ENCODE measurements at places on chromosomes 1 and 21.
A peak's percentile ranks its signal among the peaks of the same experiment; 100 is the strongest.

GRCh38 chr21:38973552-38973951 is 167.8 kb downstream of the ETS2 start:
- no peak for DNase-seq

- DNase-seq, result no peak
These were observed 12.3 kb downstream of the NCF2 start for GRCh38 chr1:183577897-183578465.

- no peak for DNase-seq
These were observed 46.8 kb upstream of the SOX13 start for GRCh38 chr1:204025917-204026707.

GRCh38 chr1:16926491-16927073 is 4.9 kb downstream of the CROCC start:
- DNase-seq, result no peak

DNA sequence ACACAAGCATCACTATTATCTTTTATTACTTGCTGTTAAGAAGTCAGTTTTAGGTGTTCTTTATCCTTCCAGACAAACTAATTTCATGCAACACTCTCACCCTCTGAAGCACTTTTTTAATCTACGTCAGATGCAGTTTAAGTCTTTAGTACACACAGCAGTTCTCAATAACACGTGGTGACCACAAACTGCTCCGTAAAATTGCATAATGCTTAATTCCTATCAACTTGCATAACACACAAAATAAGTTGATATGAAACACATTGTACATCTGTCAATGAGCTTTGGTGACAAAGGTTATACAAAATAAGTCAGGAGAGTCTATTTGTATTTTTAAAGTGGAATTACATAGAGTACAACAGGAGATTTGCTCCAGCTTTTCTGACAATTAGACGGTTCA is 140.9 kb upstream of the ETS2 start:
- DNase-seq, result no peak

GRCh38 chr21:42580793-42581321 is 67.2 kb downstream of the SLC37A1 start:
- no peak for DNase-seq

DNA sequence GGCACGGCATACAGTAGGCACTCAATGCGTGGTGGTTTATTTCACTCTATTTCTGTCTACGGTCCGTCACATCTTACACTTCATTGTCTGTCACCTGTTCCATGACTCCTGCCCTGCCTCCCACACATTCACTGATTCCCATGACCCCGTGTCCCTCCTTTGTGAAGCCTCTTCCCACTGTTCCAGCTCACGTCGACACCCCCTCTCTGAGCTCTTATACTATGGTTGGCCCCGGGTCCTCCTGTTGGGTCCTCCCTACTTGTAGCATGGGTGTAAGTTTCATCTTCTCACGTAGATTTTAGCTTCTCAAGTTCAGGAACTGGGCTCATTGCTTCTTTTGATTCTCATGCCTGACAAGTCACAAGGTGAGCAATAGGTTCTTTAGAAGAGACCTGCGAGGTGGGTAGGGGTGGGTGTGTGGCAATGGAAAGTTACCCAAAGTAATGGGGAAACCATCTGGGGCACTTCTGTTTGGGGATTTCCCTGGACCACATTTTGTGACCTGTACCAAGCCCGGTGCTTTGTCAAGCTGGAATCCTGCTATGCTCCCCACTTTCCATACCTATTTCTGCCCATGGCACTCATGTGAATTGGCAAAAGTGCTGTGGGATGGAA is 22.1 kb upstream of the IL10 start:
- no peak for DNase-seq

DNA sequence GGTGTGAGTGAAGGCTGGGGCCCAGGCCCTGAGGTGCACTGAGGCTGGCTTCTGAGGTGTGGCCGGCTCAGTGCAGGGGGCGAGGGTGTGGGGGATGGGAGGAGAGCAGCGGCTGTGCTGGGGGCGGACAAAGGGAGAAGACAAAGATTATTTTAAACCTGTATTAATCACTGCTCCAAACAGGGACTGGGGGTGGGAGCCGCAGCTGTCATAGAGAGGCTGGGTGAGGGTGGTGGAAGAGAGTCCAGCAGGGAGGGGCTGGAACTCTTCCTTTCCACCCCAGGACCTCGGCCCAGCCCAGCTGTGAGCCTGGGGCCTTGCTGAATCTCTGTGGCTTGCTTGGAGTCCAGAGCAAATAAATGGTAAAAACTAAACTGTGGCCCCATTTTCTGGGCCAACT is 106.9 kb downstream of the KCND3 start:
- no peak for DNase-seq

GRCh38 chr1:19462781-19463503 is 22.4 kb downstream of the CAPZB start:
- DNase-seq, result no peak

GRCh38 chr1:154176337-154176736 is 15.6 kb downstream of the TPM3 start:
- peak; percentile 41 for DNase-seq

GRCh38 chr1:81679942-81680341 is 120.8 kb upstream of the ADGRL2 start:
- DNase-seq, result no peak

GRCh38 chr1:44608141-44608540 is 66.1 kb downstream of the TMEM53 start:
- DNase-seq, result no peak

- DNase-seq, result peak; percentile 76
These were observed 33.3 kb upstream of the CSF1 start for GRCh38 chr1:109877317-109877771.

DNA sequence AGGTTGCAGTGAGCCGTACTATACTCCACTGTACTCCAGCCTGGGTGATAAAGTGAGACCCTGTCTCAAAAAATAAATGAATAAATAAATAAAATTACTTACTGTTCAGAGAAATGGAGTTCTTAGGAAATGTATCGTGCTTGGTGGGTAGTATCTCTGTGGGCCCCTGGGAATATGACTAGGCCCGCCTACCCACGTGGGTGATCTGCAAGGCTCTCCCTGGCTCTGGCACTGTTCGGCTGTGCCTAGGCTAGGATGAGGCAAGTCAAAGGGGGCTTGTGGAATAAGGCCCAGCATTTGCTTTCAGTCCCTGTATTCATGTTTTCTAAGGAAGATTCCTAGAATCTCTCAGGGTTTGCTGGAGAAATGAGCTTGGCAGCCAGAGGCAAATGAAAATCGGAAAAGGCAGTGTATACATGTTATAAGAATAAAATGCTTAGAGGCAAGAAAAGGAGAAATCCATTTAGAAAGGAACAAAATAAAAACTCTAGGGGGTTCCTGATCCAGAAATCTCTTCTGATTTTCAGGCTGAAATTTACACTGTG is 4.5 kb upstream of the CSRP1 start:
- DNase-seq, result no peak

- no peak for DNase-seq
These were observed 272.9 kb downstream of the NEGR1 start for GRCh38 chr1:72009173-72010093.

- no peak for DNase-seq
These were observed 44.8 kb downstream of the ACP6 start for GRCh38 chr1:147625362-147625995.

DNA sequence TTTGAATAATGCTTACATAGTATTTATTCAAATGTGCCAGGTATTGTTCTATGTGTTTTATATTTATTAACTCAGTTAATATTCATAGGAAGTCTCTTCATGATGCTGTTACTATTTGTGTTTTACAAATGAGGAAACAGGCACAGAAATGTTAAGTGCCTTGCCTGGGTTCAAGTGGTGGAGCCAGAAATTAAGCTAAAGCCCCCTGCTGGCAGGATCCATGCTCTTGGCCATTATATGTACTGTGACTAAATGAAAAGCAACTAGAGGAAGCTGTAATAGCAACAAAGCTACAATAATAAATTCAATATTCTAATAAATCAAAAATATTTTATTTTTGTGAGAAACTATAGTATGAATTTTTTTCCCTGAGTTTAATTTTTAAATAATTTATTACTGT is 30.0 kb downstream of the IARS2 start:
- no peak for DNase-seq

- DNase-seq, result no peak
These were observed 11.4 kb downstream of the FASLG start for GRCh38 chr1:172670316-172670715.

- no peak for DNase-seq
These were observed 134.9 kb downstream of the VAV3 start for GRCh38 chr1:107830075-107830474.

DNA sequence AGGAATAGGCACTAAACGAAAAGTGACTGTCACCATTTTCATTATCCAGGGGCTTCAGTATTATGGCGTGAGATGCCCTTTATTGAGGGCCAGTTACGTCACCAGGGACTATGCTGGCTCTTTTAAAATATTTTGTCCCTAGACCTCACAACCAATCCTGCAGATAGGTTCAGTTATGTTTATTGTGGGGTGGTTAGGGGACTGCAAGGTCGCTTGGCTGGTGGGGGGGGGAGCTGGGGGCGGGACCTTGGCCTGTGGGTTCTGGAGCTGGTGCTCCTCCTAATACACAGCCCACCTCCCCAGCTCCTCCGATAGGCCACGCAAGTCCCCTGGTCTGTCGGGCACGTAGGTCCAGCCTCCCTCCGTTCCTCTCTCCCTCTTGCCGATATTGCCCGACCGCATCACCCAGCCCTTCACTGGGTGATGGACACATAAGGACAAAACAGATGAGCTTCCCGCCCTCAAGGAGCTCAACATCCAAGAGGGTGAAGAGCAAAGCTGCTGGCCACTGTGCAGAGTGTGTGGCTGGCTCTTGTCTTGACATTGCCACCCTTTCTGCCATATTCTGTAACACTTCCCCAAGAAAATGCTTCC is 271.8 kb downstream of the MATN1 start:
- DNase-seq, result no peak

- DNase-seq, result no peak
These were observed 300.7 kb downstream of the SIPA1L2 start for GRCh38 chr1:232329103-232329813.

GRCh38 chr1:225866061-225866837 is 15.9 kb downstream of the TMEM63A start:
- DNase-seq, result no peak

GRCh38 chr1:179966551-179966950 is 11.9 kb downstream of the CEP350 start:
- no peak for DNase-seq

DNA sequence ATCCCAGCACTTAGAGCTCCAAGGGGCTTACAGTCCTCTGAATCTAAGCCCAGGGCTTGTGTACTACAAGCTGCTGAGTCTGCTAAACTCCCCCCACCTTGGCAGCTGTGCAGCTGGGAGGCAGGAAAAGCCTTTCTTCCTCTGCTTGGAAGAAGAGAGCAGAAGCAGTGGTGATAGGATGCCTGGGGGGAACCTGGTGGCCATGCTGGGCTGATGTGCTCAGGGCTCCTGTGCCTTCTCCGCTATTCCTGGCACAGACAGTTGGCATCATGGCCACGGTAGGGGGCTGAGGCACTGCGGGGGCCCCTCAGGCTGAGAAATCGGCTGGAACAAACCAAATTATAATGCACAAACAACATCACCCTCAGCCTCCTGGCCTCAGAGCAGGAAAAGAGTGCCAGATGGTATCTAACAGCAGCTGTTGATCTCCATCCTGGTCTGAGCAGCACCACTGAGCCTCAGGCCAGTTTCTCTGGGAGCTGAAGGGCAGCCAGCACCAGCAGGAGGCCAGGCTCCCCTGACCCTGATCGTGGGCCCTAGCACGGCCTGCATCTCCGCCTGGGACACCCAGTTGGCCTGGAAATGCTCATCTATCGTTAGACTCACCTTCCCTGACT is 35.8 kb downstream of the ECE1 start:
- DNase-seq, result no peak

- DNase-seq, result no peak
These were observed 194.6 kb downstream of the NRIP1 start for GRCh38 chr21:14869984-14870852.

DNA sequence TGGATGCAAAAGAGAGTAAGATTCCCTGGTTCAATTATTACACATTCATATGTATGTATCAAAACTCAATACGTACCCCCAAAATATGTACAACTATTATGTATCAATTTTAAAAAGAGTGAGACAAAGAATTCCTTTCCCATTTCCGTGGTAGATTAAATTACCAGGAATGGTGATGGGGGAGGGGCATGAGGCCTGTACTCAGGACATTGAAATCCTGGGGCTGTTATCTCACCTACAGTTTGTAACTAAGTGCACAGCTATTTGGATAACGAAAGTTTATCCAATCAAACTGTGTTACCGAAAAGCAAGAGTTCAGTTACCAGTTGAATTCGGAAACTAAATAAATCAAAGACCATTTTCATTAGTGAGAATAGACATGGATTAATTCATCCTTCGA is 8.3 kb upstream of the ESRRG start:
- DNase-seq, result no peak

GRCh38 chr1:234628089-234628488 is 18.1 kb upstream of the IRF2BP2 start:
- no peak for DNase-seq

DNA sequence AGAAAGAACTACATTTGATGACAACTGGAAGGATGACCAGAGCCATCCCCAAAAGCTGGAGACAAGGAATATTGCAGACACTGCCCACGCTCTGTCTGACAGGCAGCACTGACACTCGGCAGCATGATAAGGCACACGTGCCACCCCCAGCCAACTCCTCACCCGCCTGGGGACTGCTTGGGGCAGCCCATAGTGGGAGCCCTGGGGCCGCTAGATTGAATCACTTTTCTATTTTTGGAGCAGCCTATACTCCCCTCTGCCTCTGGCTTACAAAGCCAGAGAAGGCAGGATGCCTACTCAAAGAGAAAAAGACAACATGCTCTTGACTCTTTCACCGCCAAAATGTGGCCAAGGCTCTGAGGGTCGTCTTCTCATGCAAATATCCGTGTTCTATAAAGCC is 1.3 kb downstream of the SMG5 start:
- no peak for DNase-seq

DNA sequence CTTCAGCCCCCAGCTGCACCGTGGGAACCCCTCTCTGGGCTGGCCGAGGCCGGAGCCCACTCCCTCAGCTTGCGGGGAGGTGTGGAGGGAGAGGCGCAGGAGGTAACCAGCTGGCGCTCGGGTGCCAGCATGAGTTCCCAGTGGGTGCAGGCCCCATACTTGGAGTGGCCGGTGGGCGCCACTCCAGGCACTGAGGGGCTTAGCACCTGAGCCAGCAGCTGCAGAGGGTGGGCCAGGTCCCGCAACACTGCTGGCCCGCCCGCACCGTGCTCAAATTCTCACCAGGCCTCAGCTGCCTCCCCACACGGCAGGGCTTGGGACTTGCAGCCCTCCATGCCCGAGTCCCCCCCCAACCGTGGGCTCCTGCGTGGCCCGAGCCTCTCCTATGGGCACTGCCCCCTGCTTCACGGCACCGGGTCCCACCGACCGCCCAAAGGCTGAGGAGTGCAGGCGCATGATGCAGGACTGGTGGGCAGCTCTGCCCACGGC is 47.2 kb downstream of the LRRC53 start:
- DNase-seq, result no peak

- no peak for DNase-seq
These were observed 114.9 kb upstream of the SERTAD4 start for GRCh38 chr1:210117681-210118170.

Measured in kidney epithelial cell (primary cell).